ENCODE measurements at places on chromosomes 11 and 22.
A peak's percentile ranks its signal among the peaks of the same experiment; 100 is the strongest.

GRCh38 chr22:38296372-38296771 is 20.9 kb downstream of the CSNK1E start:
- no peak for DNase-seq

GRCh38 chr22:50178471-50178864 is 7.2 kb upstream of the TRABD start:
- no peak for DNase-seq

- peak; percentile 20 for DNase-seq
Measured at GRCh38 chr22:31829505-31829904, 75.7 kb downstream of the DEPDC5 start.

DNA sequence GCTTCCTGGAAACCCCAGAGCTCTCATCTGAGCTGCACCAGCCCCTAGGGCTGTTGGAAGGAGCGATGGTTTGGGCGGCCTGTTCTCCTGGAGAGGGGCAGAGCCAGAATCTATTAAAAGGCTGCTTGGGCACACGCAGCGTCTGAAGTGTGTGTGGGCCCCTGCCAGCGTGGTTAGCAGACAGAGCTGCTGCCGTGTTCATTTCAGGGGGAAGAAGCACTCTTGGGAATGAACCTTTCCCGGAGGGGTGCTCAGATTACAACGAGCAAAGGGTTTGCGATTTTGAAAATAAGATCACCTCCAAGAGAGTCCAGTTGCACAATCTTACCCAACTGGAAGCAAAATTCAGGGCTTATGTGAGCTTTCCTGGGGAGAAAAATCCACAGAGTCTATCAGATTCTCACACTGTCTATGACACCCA is 12.9 kb downstream of the ANO1 start:
- no peak for DNase-seq

DNA sequence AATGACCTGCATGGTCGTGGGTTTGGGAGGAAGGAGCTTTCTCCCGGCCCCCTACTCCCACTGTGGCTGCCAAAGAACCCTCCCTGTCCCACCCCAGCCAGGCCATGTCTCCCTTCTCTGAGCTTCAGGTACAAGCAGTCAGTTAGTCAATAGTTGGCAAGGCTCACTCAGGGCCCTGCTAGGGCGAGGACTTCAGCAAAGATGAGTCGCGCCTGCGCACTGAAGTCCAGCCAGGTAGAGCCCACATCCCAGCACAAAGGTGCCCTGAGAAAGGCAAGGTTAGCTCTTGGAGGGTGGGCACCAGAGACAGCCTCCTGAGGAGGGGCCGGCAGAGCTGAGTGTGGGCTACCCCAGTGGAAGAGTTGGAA is 11.1 kb downstream of the C11orf86 start:
- DNase-seq = no peak

DNA sequence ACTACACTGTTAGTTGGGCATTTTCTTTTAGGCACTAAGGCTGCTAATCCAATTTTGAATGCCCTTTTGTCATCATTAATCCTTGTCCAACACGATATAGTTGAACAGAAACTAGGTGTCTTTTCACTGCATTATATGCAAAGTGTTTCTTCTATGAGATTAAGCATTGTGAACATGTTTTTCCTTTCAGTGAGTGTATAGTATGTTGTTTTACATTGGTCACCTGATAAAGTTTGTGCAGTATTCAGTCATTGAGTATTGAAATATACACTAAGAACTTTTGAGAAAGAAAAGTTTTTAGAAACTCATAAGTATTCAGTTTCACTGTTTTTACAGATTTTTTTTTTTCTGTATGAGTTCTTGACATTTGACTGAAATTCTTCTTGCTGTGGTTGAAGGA is 59.0 kb downstream of the ZC3H12C start:
- no peak for DNase-seq

- DNase-seq = no peak
Measured at GRCh38 chr11:69383372-69384250, 89.7 kb downstream of the MYEOV start.

- DNase-seq = no peak
Measured at GRCh38 chr22:41302021-41302767, 869 bp downstream of the ZC3H7B start.

DNA sequence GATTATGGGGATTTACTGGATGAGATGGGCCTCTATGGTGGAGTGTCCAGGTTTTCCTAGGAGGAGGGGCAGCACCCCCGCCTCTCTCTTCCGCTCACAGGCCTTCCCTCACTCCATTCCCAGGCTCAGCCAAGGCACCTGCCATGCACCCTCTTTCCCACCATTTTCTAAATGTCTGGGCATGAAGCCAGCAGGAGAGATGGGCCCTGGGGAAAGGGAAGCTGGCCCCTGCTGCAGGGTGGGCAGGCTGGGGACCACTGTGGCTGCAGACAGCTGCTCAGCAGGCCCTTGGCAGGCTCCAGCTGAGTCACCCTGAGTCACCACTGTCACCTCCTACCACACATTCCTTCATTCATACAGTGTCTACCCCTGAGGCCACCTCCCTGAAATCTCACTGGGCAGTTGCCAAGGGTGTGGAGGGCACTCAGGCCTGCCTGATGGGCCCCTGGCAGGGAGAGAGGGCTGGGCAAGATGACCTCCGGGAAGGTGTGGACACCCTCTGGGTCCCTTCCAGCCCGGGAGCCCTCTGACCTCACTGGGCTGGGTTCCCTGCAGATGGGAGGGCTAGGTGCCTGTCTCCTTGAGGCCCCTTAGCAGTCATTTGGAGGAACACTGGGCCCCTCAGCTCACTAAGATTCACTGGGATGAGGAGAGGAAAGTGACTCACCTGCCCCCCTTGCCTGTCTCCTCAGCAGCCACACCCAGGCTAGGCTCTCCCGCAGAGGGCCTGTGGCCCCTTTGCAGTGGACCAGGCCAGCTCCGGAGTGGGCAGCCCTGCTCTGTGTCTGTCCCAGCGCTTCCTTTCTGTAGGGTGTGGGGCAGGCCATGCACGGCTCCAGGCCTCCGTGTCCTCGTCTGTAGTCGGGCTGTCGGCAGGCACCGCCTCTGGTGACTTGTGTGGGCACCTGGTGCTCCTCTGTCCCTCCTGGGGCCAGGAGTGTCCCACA is 7.8 kb downstream of the MYEOV start:
- DNase-seq = peak; percentile 14

- no peak for DNase-seq
Measured at GRCh38 chr11:114384487-114384886, 15.8 kb downstream of the C11orf71 start.

Data from CD4-positive, alpha-beta T cell treated with Interleukin-15 for 4 hours (primary cell).